ENCODE measurements at places on chromosomes 7 and 10. TPM values are rescaled to one million over a fixed set of nuclear protein-coding genes. Genes with fewer than 3 reads are reported as not detected.
A peak's percentile ranks its signal among the peaks of the same experiment; 100 is the strongest.

- DNase-seq: no peak
Observed at GRCh38 chr7:86282014-86282682, 361.6 kb upstream of the GRM3 start.

DNA sequence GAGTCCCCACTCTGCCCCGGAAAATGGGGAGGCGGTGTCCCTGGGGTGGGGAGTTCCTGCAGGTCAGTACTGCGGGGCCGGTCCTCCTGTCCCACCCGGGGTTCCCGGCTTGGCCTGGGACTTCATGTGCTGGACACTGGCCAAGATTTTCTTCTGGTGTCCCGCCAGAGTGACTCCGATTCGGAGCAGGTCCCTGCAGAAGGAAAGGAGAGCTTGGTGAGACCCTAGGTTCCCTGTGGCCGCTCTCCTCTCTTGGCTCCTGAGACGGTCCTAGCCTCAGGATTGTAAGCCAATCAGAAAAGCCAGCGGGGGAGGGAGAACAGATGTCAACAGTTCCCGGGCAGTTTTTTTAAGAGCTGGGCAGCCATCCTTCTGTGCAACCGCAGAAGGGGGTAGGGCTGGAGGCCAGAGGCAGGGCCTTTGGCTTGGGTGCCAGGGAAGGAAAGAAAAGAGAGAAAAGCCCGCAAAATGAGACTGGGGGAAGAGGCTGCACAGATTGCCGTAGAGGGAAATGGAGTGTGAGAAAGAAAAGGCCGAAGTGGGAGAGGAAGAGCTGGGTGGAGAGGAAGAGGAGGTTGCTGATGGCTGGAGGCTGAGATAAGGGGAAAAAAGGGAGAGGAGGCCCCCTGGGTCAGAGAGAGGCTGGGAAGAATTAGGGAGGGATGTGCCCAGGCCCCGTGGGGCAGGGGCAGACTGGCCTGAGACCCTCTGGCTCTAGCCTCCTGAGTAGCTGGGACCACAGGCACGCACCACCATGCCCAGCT lies 23.7 kb downstream of the EPHB4 start:
- peak; percentile 93 for DNase-seq

The SYT15B gene
- polyA plus RNA-seq: 0.84 TPM

The DNA2 gene
- 6.4 TPM for polyA plus RNA-seq

Measured in muscle of back (tissue), 13 donors.